ENCODE measurements at places on chromosomes 6 and 20. TPM values are rescaled to one million over a fixed set of nuclear protein-coding genes. Genes with fewer than 3 reads are reported as not detected.
A peak's percentile ranks its signal among the peaks of the same experiment; 100 is the strongest.

GRM1 gene
- total RNA-seq, result not detected

CST4 gene
- not detected for total RNA-seq

LY6G6C gene
- total RNA-seq, result 0.23 TPM

CPXM1 gene
- not detected for total RNA-seq

C20orf173 gene
- not detected for total RNA-seq

MAP3K7 gene
- total RNA-seq, result 33.1 TPM

TGM2 gene
- 113 TPM for total RNA-seq

DNA sequence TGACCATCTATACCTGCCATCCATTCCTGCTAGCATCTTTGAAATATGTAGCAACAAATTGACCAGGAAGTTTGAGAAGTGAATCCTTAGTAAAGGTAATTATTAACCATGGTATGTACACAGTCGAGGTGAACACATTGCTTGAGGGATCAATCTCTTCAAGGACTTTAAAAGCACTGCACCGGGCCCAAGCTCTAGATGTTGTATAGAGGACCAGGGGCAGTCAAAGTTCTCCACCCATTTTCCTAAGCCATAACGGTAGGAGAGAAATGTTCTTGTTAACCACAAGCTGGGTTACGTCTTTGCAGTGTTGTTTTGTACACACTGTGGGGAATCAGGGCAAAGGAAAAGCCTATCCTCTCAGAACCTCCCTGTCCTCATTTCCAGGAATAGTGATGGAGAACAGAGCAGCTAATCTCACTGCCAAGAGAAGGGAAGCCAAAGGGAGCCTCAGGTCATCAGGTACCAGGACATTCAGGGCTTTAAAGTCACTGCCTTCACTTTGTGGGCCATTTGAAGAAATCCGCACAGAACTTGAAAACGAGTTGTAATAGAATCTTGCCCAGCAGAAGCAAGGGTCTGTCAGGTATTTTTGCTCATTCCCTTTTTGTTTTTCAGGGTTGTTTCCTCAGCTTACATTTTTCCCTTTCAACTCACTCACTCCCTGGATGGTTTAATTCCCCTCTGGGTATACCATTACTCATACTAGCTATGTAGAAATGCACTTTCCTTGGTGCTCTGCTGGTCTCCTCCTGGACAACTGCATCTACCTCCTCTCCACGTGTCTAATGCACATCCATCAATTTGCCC lies 5.3 kb upstream of the PM20D2 start:
- H3K27ac ChIP-seq, result no peak overlapping the region
- no peak for DNase-seq
- H3K4me1 ChIP-seq, result peaks cover 4% of the 10 kb centered on the region
- no peaks in the 10 kb centered on the region for H3K27me3 ChIP-seq

- no peaks in the 10 kb centered on the region for H3K36me3 ChIP-seq
- H3K4me3 ChIP-seq, result no peak overlapping the region
- DNase-seq, result no peak
- H3K27ac ChIP-seq, result no peak overlapping the region
- peaks cover 10% of the 10 kb centered on the region for H3K4me1 ChIP-seq
Observed at GRCh38 chr6:137692806-137693205, 174.3 kb upstream of the TNFAIP3 start.

- H3K36me3 ChIP-seq, result no peaks in the 10 kb centered on the region
- no peaks in the 10 kb centered on the region for H3K4me1 ChIP-seq
- H3K4me3 ChIP-seq, result no peak overlapping the region
- no peaks in the 10 kb centered on the region for H3K27me3 ChIP-seq
- DNase-seq, result no peak
Observed at GRCh38 chr20:38353316-38353715, 7.0 kb downstream of the LBP start.

GRCh38 chr20:59822291-59823029 lies 111.0 kb downstream of the SYCP2 start:
- DNase-seq, result no peak
- H3K36me3 ChIP-seq, result no peaks in the 10 kb centered on the region
- no peaks in the 10 kb centered on the region for H3K4me1 ChIP-seq

GRCh38 chr6:158272324-158272723 lies 39.9 kb upstream of the TULP4 start:
- no peak overlapping the region for H3K4me3 ChIP-seq
- H3K27ac ChIP-seq, result no peak overlapping the region
- no peak for DNase-seq
- H3K4me1 ChIP-seq, result no peaks in the 10 kb centered on the region

- no peaks in the 10 kb centered on the region for H3K36me3 ChIP-seq
- no peak for DNase-seq
- peaks cover 5% of the 10 kb centered on the region for H3K27me3 ChIP-seq
Observed at GRCh38 chr6:112037783-112038216, 16.1 kb upstream of the CCN6 start.

- H3K27ac ChIP-seq, result no peak overlapping the region
- DNase-seq, result no peak
Observed at GRCh38 chr6:117653949-117654348, 21.3 kb upstream of the NUS1 start.

DNA sequence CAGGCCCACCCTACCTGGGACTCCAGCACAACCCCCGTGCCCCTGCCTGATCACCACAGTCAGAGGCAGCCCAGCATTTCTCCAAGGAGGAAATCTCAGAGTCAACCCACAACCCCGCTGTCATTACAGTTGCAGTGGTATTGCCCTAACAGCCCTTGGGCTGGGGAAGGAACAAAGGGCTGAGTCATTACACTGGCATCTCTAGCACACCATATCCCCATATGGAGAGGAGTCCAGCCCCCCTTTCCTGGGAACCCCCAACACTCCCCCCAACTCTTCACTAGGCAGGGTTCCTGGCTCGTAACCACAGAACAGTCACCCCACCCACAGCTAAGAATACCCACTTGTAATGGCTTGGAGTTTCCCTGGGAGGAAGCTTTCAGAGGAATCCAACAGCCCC lies 149.4 kb upstream of the OGFRL1 start:
- H3K4me3 ChIP-seq, result no peak overlapping the region
- no peaks in the 10 kb centered on the region for H3K36me3 ChIP-seq
- no peaks in the 10 kb centered on the region for H3K4me1 ChIP-seq
- DNase-seq, result no peak
- H3K27me3 ChIP-seq, result no peaks in the 10 kb centered on the region

- H3K36me3 ChIP-seq, result no peaks in the 10 kb centered on the region
- H3K4me1 ChIP-seq, result no peaks in the 10 kb centered on the region
- no peak overlapping the region for H3K4me3 ChIP-seq
- no peak for DNase-seq
Observed at GRCh38 chr6:15362274-15363160, 116.6 kb downstream of the JARID2 start.

DNA sequence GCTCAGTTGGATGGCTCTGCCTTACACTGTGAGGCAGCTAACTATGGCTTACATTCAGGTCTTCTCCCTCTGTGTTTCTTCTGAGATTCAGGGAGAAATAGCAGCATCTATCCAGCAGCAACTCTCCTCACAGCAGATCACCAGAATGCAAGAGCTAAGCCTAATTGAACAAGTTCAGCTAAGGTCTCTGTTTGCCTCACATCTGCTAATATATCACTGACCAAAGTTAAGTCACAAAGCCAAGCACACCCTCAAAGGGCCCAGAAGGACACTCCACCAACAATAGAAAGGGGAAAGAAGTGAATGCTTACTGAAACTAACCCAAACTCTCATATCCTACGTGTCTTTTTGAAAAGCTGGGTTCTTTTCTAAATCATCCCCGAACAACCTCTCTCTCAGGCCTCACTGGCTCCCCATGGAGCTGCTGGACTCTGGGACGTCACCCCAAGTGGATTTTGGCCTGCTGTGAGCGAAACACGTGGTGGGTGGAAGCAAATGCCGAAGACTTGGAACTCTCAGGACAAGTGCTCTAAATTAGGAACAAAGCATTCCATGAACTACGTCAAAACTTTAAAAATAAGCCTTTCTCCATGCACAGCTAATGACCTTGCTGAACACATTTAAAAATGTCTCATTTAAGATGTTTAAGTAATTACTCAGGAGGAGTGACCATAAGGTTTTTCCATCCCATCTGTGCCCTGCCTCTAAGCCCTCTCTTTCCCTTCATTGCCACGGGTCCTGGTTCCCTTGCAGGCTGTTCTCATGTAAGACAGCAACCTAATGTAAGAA lies 167.5 kb upstream of the PLCB4 start:
- DNase-seq, result no peak
- H3K4me1 ChIP-seq, result no peaks in the 10 kb centered on the region
- no peaks in the 10 kb centered on the region for H3K27me3 ChIP-seq
- H3K36me3 ChIP-seq, result no peaks in the 10 kb centered on the region
- H3K27ac ChIP-seq, result no peak overlapping the region
- H3K4me3 ChIP-seq, result no peak overlapping the region

DNA sequence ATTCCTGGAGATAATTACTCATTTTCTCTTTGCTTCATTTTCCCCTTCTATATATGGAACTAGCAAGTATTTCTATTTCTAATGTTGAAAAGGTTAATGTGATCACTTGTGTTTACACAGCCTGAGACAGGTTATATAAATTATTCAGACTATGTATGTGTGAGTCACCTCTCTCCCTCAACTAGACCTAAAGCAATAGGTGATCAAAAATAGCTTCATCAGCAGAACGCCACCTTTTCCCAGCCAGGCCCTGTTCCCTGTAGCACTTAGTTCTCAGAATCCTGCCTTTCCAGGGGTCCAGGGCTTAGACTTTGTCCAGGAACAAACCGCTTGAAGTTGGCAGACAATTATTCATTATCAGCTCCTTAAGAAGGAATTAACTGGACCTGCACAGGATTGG lies 125.3 kb upstream of the EXOC2 start:
- no peak overlapping the region for H3K27ac ChIP-seq
- peaks cover 8% of the 10 kb centered on the region for H3K27me3 ChIP-seq
- DNase-seq, result no peak
- H3K36me3 ChIP-seq, result no peaks in the 10 kb centered on the region
- no peak overlapping the region for H3K4me3 ChIP-seq

DNA sequence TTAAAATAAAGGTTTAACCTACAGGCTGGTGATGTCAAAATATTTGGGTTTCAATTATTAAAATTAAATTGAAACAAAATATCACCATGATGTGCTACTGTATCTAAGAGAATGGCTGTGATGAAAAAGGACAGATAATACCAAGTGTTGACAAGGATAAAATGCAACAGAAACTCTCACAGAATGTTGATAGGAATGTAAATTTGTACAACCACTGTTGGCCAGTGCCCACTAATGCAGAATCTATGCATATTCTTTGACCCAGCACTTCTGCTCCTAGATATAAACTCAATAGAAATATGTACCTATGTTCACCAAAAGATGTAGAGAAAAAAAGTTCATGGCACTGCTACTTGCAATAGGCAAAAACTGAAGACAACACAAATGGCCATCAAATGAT lies 41.1 kb upstream of the BTBD3 start:
- no peaks in the 10 kb centered on the region for H3K36me3 ChIP-seq
- H3K27ac ChIP-seq, result no peak overlapping the region
- DNase-seq, result no peak
- no peaks in the 10 kb centered on the region for H3K4me1 ChIP-seq
- no peak overlapping the region for H3K4me3 ChIP-seq
- H3K27me3 ChIP-seq, result no peaks in the 10 kb centered on the region

- H3K4me1 ChIP-seq, result peaks cover 25% of the 10 kb centered on the region
- H3K27ac ChIP-seq, result peak overlapping the region; percentile 95
- H3K4me3 ChIP-seq, result peak overlapping the region; percentile 62
- peaks cover 9% of the 10 kb centered on the region for H3K36me3 ChIP-seq
- H3K27me3 ChIP-seq, result no peaks in the 10 kb centered on the region
- no peak for DNase-seq
Observed at GRCh38 chr6:147204843-147205311, 660 bp downstream of the STXBP5 start.

DNA sequence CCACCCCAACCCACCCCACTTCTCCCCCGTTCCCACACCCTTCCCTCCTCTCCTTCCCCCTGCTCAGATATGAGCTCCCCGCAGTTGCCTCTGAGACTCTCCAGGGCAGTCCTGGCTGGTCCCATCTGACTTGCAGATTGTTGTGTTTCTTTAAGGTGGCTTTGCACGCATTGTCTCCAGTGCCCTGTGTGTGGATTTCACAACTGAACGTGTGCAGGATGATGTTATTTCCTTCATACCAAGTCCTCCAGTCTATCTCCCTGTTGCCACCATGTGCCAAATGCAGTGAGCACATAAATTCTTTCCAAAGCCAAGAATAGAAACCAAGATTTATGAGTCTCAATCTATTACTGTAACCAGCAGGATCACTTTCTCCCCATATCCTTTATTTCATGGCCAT lies 79.1 kb downstream of the TMEM242 start:
- no peak overlapping the region for H3K4me3 ChIP-seq
- H3K27me3 ChIP-seq, result no peaks in the 10 kb centered on the region
- no peak for DNase-seq

DNA sequence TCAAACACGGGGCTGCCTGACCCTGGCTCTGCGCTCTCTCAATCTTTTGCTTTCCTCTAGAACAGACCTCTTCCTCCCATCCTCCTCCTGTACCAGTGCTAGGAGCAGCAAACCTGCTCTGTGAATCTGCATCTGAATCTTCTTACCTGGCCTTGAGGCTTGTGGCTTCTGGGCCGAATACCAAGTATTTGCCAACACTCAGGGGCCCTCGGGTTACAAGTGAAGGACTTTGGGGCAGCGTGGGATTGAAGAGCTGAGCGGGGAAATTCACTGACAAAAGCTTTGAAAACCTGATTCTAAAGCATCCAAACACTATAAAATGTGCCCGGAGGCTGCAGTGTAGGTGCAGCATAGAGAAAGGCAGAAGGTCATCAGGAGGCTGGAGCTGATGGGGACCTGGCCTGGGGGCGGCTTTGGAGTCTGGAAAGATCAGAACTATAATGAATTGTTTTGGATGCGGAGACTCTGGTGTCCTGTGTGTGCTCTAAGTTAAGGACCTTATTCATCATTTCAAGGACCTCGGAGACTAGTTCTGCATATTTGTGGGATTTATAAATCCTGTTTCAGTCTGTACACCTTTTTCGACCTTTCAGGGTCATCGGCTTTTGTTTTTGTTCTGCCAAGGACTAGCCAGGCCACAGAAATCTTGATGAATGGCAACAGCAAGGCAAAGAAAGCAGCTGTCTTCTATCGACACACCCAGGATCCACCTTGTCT lies 16.4 kb upstream of the IGF2R start:
- no peak overlapping the region for H3K4me3 ChIP-seq
- no peaks in the 10 kb centered on the region for H3K4me1 ChIP-seq
- H3K36me3 ChIP-seq, result no peaks in the 10 kb centered on the region
- H3K27ac ChIP-seq, result no peak overlapping the region
- H3K27me3 ChIP-seq, result no peaks in the 10 kb centered on the region
- DNase-seq, result no peak

DNA sequence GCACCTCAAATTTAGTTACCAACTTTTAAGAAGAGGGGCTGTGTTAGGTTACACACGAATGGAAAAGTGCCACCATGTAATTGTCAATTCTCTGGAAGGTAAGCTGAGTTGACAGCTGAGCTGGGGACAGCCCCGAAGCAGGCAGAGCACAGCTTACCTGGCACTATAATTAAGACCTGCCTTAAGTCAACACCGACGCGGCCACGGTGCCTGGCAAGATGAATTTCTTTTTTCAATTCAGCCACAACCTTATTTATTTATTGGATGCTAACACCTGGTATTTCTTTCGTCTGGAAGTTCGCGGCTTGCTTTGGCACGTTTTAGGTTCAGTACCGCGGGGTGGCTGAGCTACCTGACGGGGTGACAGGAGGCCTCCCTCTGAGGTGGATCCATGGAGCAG lies 40.6 kb upstream of the NFATC2 start:
- no peak overlapping the region for H3K27ac ChIP-seq
- no peaks in the 10 kb centered on the region for H3K36me3 ChIP-seq
- no peak for DNase-seq
- no peak overlapping the region for H3K4me3 ChIP-seq

All from Panc1 (cell line).